Cerebellum (tissue), 4 donors: ENCODE measurements at places on chromosomes 1 and 21.

GRCh38 chr1:73868810-73869336 lies 329.1 kb downstream of the LRRIQ3 start:
- no peak for DNase-seq

DNA sequence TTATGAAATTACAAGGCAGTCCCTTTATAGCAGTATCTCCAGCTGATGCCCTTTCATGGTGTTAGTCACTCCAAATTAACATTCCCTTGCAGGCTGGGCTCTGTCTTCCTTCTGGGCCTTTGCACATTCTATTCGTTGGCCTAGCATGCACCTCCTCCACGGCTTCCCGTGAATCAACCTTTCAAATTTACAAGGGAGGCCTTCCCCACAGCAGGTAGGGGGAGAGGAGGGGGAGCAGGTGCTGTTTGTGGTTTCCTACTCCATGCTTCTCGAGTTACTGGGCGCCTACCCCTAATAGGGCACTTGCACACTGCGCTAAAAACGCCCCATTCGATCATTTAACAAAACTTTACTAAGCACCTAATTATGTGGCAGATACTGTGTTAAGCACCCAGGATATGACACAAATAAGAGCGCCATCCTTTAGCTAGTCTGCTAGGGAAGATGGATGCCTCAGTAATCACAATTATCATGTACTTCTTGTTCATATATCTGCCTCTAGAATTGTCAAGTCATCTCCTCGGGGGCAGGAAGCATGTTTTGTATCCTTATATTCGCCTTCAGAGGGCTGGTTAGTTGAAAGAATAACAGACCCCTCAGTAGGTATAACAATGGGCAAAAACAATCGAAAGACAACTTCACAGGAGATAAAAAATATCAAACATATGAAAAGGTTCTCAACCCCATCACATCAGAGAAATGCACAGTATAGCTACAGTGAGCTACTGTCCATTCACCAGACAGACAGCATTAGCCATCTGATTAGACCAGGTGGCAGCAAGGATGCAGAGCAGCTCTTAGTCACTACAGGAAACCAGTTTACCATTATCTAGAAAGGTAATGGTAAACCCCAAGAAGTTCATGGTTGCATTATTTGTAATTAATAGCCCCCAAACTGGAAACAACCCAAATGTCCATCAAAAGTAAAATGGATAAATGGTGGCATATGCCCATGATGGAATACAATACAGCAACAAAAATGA lies 1.7 kb upstream of the ADAR start:
- DNase-seq: no peak

DNA sequence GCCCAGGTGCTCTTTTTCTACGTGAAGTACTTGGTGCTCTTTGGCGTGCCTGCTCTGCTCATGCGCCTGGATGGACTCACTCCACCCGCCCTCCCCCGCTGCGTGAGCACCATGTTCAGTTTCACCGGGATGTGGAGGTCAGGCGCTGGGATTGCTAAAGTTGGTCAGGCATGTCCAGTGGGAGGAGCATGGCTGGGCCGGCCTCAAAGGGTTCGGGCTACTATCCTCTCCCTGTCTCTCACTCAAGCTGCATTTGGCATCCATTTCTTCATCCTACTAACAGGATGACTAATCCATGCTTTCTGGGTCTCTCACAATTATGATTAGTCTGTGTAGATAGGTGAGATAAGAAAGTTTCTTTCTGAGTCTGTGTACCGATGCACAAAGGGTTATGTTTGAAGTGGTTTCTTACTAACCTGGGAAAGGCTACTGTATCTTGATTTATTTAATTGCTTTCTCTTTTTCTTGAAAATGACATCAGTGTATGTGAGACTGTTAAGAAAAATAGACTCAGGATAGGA lies 135.9 kb downstream of the HHAT start:
- peak; percentile 45 for DNase-seq

- no peak for DNase-seq
These were observed 20.8 kb upstream of the MYSM1 start for GRCh38 chr1:58720680-58721079.

DNA sequence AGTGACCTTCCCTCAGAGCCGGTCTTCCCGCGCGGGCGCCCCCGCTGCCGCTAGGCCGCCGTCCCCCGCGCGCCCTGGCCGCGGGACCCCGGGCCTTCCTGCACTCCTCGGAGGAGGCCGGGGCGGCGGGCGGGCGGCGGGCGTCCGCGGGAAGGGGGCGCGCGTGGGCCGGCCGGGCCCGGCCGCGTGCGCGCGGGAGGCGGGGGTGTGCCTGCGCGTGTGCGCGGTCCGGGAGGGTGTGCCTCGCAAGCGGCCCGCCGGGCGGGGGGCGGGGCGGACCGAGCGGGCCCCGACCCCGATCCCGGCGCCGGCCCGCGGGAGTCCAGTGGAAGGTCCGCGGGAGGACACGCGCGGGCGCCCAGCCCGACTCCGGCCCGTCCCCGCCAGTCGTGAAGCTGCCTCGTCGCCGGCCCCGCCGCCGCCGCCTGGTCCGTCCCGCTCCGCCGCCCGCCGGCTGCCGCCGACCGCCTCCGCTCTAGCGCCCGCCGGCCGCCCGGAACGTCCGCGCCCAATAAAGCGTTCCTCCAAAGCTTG lies 438 bp downstream of the MRPS6 start:
- peak; percentile 68 for DNase-seq
